Activated CD8-positive, alpha-beta memory T cell treated with anti-CD3 and anti-CD28 coated beads for 48 hours (primary cell): ENCODE measurements at places on chromosomes 16 and 17.

DNA sequence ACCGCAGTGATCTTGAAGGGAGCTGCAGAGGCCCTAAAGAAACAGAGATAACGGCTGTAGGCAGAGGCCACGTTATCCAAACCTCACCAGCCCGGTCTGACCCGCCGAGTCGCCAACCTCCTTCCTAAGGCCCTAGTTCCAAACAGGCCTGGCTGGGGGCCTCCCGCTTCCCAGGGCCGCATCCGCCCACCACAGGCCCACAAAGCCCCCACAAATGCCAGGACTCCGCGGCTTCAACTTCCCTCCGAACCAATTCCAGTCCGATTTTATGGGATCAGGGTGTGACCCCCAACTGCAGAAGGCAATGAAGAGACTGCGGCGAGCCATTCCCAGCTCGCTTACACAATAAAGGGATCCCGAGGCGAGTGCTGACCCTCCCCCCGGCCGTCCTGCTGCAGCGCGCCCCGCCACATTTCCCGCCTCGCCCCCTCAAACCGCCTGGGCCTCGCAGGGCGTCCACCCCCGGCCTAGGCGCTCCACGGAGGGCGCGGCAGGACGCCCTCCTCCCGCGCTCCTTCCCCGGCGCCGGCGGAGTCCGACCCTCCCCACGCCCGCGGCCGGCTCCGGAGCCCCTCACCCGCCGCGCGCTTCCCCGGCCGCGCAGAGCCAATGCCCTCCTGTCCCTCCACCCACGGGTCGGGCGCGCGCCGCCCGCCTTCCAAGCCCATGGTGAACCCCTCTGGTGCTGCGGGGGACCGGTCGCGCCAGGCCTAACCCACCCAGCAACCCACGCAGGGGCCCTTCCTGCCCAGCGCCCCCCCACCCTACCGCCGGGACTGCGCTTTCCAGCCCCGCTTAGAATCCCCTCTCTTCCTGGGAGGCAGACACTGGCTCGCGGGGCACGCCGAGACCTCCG lies 926 bp downstream of the MYH10 start:
- DNase-seq = peak; percentile 13

- no peak for DNase-seq
Measured at GRCh38 chr17:27593232-27593856, 37.6 kb upstream of the LGALS9 start.

GRCh38 chr16:88334778-88335720 lies 47.7 kb upstream of the ZNF469 start:
- DNase-seq = no peak

GRCh38 chr17:61205931-61206330 lies 193.7 kb upstream of the TBX2 start:
- DNase-seq = no peak

GRCh38 chr16:56005958-56006357 lies 130.8 kb upstream of the CES5A start:
- no peak for DNase-seq

DNA sequence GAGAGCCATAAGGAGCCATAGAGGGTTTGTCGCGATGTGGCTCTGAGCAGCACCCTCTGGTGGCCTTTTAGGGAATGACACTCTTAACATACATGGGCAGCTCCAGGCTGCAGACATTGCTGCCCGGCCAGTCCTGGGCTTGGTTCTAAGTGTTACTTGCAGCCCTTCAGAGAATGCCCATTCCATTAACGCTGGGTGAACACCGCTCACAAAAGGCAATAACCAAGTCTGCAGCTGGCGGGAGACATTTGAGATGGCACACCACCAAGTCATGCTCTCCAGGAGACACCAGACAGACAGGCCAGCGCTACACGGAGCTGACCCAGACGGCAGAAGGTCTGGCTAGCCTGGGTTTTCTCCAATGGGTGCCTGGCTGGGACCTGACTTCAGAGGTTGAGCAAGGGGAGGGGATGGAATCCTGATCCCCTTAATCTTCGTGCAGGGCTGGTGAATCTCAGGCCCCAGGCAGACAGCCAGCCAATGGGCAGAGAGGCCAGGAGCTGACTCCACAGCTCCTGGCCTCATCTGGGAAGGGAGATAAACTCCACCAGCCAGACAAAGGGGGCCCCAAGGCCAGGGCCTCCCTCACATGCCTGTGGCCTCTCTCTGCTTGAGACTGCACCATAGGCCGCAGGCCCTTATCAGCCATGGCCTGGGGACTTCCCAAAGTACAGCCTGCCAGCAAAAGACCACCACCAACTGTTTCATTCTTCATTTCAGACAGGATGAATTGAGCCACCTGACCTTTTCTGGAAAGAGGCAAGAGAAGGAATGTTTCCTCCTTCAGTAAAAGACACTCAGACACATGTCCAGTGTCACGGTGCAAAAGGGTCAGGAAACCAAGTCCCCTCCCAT lies 58.8 kb downstream of the ZDHHC7 start:
- peak; percentile 32 for DNase-seq

DNA sequence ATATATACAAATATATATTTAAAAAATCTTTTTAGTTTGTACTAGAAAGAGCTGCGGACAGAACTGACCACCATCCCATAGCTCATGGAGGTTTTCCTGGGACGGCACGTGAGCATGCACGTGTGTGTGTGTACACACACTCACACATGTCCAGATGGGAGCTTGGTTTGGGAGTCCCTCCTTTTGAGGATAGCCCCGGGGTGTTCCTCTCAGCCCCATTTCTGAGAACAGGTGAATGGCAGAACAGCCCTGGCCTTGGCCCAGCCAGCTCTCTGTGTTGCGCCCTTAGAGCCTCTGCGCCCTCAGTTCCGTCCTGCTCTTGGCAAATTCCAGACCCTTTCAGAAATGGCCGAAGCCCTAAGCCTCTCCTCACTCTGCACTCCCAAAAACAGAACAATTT lies 70.1 kb downstream of the AMFR start:
- DNase-seq = no peak

- DNase-seq = peak; percentile 34
Measured at GRCh38 chr17:74431568-74432423, at the start of gene GPRC5C. Gene GPRC5C (plus strand): TSS chr17:74432088. CDS start chr17:74439777, 7,689 bp downstream.

GRCh38 chr16:23434380-23434779 lies 18.6 kb downstream of the COG7 start:
- DNase-seq = no peak

- DNase-seq = no peak
Measured at GRCh38 chr16:29816694-29817441, 916 bp downstream of the PAGR1 start.

GRCh38 chr16:85872734-85873133 lies 26.2 kb upstream of the IRF8 start:
- no peak for DNase-seq

GRCh38 chr17:50660042-50660886 lies 25.6 kb downstream of the ABCC3 start:
- DNase-seq = no peak

GRCh38 chr16:56657555-56658326 lies at the start of gene MT1F:
Gene MT1F (plus strand): TSS chr16:56657959. CDS start chr16:56658059, 100 bp downstream.
- no peak for DNase-seq

DNA sequence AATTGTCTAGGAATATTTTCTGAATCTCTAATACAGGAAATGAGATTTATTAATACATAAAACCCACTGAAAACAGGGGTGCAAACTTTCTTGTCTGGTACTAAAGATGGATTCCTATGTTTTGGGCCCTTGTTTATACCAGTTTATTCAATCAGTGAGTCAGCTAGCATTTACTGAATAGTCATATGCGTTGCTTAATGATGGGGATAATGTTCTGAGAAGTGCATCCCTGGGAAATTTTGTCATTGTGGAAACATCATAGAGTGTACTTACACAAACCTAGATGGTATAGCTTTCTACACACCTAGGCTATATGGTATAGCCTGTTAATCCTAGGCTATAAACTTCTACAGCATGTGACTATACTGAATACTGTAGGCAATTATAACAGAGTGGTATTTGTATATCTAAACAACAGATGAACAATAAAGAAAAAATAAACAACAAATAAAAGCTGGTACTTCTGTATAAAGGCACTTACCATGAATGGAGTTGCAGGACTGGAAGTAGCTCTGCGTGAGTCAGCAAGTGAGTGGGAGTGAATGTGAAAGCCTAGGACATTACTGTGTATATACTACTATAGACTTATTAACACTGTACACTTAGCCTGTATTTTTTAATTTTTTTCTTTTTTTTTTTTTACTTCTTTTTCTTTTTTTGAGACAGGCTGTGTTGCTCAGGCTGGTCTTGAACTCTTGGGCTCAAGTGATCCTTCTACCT lies 63.7 kb downstream of the SIAH1 start:
- no peak for DNase-seq

DNA sequence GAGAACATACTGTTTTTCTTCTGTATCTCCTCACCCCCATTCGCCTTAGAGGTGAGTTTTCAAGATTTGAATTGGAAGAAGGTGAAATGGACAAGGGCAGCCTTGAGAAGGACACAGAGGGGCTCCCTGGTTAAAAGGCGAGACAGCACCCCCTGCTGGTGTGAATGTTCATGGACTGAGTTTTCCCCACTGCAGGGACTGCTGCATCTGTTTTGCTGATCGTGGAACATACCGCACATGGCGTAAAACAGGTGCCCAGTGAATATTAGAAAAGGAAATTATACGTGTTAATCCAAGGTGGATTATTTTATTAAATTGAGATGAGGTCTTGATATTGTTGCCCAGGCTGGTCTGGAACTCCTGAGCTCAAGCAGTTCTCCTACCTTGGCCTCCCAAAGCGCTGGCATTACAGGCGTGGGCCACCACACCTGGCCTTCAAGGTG lies 54.5 kb downstream of the NDE1 start:
- peak; percentile 54 for DNase-seq

DNA sequence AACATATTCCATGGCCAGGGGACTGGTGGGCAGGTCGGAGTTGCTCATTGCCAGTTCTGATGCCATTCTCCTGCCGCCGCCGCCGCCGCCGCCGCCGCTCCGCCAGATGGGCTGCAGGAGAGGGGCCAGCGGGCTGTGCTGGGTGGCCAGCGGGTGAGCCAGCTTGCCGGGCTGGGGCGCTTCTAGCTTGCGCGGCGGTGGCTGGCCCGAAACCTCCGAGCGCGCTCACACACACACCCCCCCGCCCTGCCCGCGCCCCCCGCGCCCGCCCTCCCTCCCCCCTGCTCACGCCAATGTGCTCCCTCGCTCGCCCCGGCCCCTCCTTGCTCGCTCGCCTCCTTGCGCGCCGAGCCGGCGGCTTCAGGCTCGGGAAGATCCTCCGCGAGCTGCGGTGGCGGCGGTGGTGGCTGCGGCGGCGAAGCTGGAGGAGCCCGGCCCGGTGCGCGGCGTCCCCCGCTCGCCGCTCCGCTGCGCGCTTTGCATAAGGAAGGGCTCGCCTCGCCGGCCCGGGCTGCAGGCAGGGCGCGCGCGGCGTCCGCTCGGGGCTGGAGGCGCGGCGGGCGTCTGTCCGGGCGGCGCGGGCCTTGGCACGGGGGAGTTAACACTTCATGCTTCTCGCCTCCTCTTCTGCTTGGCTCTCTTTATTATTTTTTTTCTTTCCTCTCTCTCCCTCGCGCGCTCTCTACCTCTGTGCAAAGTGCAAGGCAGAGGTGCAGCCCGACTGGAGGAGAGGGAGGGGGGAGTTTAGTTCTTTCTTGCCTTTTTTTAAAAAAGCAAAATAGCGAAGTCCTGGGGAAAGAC lies 500 bp downstream of the MAF start:
- no peak for DNase-seq

DNA sequence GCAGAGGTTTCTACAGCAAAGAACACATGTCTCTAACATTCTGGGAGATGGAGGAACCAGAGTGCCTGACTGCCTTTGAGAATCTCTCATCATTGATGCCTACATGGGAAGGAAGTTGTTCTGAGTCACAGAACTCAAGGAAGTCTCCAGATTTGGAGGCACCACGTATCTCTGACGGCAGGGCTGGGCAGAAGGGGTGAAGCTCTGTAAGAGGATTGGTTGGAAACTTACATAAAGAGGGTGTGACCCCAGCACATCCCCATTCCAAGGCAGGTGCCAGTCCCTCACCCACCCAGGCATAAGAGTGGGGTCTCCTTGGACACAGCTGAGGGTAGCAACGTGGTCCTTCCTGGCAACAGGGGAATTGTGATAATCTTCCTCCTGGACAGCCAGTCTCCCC lies 17.4 kb downstream of the TNFRSF13B start:
- DNase-seq = no peak

GRCh38 chr17:9968881-9969280 lies 63.8 kb upstream of the RCVRN start:
- DNase-seq = no peak

GRCh38 chr16:60763869-60764268 lies 1272.4 kb downstream of the CDH8 start:
- no peak for DNase-seq

GRCh38 chr17:78912082-78912481 lies 9.1 kb upstream of the CEP295NL start:
- no peak for DNase-seq

- no peak for DNase-seq
Measured at GRCh38 chr17:55053855-55054254, 85.3 kb downstream of the STXBP4 start.

DNA sequence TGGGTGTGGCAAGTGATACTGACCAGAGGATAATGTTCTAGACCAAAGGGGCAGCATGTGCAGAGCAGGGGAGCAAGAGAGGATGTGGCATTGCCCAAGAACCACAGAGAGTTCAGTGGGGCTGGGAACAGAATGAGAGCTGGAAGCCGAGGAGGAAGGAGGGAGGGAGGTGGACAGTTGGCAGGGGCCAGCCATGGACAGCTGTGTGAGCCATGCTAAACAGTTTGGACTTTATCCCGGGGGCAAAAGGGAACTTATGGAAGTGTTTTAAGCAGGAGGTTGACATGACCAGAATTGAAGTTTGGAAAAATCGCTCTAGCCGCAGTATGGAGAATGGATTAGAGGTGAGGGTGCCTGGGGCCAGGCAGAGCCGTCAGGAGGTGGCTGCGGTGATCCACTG lies 29.4 kb upstream of the TMEM132E start:
- no peak for DNase-seq

DNA sequence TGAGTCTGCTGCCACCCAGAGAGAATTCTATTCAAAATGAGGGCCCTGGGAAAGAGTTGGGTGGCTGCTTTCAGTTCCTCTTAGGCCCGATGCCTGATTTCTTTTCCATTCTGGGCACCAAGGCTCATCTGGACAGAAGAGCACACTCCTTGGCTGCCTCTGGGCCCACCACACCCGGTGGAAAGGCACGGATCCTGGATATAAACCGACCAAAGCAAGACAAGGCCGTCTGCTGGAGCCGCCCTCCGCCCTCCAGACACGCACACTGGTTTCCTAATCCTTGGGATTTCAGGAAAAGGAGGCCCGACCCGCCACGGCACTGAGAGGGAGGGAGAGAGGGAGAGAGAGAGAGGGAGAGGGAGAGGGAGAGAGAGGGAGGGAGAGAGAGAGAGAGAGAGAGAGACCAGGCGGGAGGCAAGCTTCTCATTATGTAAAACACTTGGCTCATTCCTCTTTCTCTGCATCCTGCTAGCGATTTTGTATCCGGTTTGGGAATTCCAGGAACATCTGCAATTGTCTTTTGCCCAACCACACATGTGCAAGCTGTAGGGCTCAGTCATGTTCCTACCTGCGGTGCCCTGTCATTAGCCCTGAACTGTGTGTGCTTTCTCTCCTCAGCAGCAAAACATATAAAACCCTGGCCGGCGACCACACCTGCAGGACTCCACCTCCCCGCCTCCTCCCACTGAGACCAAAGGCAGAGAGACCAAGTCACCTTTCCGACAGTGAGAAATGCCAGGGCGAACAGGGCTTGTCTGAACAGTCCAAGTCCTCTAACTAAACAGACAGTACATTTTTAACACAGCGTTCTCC lies 347.2 kb downstream of the SOX9 start:
- DNase-seq = no peak
